IMR-90 (cell line): ENCODE measurements at places on chromosomes 12 and 14. TPM values are rescaled to one million over a fixed set of nuclear protein-coding genes. Genes with fewer than 3 reads are reported as not detected.

Gene CCDC91
- total RNA-seq = 14.7 and 17.5 TPM in 2 replicates

Gene PXN
- 33.9 and 46.6 TPM in 2 replicates for total RNA-seq

Gene GPR162
- 1.7 and 2.9 TPM in 2 replicates for total RNA-seq

Gene TXNDC16
- total RNA-seq = 1.4 and 1.9 TPM in 2 replicates

Gene TSPAN11
- 0.18 and 0.28 TPM in 2 replicates for total RNA-seq

Gene RTL1
- total RNA-seq = not detected in 2 replicates

Gene TAS2R30
- 5.0 and 7.2 TPM in 2 replicates for total RNA-seq

Gene TUBA1A
- total RNA-seq = 2,389 and 2,832 TPM in 2 replicates

Gene TTC5
- 28.6 and 29.4 TPM in 2 replicates for total RNA-seq

Gene STON2
- total RNA-seq = not detected in 2 replicates

GRCh38 chr14:98167705-98168104 lies 1104.3 kb downstream of the BCL11B start:
- H3K27me3 ChIP-seq = no peaks in the 10 kb centered on the region
- no peak overlapping the region for H3K4me3 ChIP-seq
- no peak overlapping the region for H3K27ac ChIP-seq
- no peaks in the 10 kb centered on the region for H3K36me3 ChIP-seq
- no peak for DNase-seq

DNA sequence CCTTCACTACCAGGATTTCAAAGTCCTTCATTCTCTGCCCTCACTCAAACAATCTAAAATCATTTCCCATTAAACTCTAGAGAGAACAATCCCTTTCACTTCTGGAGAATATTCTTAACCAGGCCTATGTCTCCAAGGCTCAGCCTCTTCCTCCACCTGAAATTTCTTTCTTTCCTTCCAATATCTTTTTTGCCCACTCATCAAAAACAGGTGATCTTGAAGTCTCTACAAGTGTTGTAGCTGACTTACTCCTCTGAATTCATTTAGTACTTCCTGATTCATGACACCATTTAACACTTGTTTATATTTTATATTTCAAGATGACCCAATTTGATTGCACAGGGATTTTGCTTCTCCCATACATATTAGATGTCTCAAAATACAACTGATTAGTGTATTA lies 66.7 kb upstream of the PDZRN4 start:
- no peak overlapping the region for H3K27ac ChIP-seq
- H3K36me3 ChIP-seq = no peaks in the 10 kb centered on the region
- no peaks in the 10 kb centered on the region for H3K27me3 ChIP-seq
- no peak for DNase-seq
- H3K4me3 ChIP-seq = no peak overlapping the region

- no peak overlapping the region for H3K27ac ChIP-seq
- no peak for DNase-seq
- H3K4me3 ChIP-seq = no peak overlapping the region
- H3K27me3 ChIP-seq = no peaks in the 10 kb centered on the region
Measured at GRCh38 chr12:12533238-12533829, 29.3 kb downstream of the DUSP16 start.

GRCh38 chr12:95996034-95996658 lies at the start of gene HAL:
HAL (minus strand) TSS chr12:95996344; CDS start chr12:95995910, 434 bp downstream.
- no peak for DNase-seq

DNA sequence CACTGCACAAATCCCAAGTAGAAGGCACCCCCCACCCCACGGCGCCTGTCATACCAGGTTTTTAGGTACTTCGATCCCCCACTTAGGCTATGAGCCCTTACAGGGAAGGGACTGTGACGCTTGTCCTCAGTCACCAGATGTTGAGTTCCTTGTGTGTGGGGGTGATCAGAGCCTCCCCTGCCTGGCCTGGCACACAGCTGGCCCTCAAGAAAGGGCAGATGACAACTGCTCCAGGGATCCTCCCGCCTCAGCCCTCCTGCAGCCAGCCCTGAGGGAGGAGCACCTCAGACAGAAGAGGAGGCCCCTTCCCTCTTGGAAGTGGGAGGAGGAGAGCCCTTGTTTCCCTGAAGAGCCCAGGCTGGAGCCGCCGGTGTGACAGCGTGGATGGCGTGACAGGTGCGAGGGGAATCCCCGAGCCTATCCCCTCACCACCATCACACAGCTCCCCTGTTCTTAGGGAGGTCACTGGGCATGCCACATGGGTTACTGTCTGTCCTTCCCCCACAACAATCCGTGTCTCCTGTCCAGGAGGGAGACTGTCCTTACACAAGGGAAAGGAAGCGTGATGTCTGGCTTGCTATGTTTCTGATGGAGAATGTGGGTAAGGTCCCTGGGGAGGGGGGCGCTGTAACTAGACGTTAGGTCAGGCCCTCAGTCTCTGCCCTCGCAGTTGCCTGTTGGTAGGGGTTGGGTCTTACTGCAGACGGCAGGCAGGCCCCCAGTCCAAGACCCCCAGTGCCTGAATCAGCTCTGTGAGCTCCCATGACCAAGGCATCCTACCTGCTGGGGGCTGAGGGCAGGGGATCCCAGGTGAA lies 31.4 kb downstream of the P2RX4 start:
- DNase-seq = no peak
- H3K27ac ChIP-seq = no peak overlapping the region
- H3K36me3 ChIP-seq = peaks cover 30% of the 10 kb centered on the region
- no peak overlapping the region for H3K4me3 ChIP-seq

DNA sequence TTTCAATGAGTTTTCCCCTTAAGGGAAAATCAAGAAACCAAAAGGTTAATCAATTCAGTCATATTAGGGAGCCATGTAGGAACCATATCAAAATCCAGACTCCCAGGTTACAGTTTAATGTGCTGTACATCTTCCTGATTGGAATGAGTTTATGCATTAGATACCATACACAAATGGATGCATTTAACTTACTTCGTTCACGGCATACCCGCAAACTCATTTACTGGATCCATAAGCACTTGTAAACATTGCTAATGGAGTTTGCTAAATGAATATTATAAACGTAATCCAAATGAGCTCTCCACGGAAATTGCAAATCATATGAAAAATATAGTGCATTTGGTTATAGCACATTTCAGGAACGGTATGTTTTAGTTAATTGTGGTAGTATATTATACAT lies 228.9 kb upstream of the G2E3 start:
- H3K27ac ChIP-seq = no peak overlapping the region
- H3K36me3 ChIP-seq = no peaks in the 10 kb centered on the region
- H3K27me3 ChIP-seq = peaks cover 3% of the 10 kb centered on the region; the same call in 1 of the 2 replicates
- H3K4me3 ChIP-seq = no peak overlapping the region

DNA sequence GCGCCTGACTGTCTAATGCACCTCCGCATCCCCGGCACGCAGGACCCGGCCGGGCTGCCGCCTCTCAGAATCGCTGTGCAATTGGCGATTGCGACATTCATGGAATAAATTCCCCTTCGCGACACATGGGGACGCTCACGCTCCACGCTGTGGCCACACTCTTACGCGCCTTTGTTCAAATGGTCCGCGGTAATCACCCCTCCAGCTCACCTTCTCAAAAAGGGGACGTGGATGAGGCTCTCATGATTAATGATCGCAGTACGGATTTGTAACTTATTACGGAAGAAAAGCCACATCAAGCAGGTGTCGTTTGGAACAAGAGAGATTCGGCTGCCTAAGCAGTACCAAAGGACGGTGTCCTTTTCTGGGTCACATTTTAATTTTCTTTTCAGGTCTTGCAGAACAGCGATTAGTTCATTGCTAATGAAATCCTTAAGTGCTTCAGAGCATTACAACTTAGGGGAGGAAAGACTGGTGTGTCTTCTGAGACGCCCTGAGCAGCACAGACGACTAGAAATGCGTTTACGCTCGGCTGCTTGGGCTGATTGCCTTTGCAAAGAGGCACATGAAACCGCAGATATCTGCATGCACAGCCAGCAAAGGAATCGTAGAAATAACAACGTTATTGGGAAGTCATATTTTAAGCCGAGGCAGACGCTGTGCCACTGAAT lies 37.3 kb upstream of the ADGRD1 start:
- no peaks in the 10 kb centered on the region for H3K36me3 ChIP-seq
- DNase-seq = peak; percentile 28
- H3K27ac ChIP-seq = no peak overlapping the region
- H3K4me1 ChIP-seq = 0 out of 2 replicates have a peak, but pooled peaks cover 1% of the 10 kb centered on the region

DNA sequence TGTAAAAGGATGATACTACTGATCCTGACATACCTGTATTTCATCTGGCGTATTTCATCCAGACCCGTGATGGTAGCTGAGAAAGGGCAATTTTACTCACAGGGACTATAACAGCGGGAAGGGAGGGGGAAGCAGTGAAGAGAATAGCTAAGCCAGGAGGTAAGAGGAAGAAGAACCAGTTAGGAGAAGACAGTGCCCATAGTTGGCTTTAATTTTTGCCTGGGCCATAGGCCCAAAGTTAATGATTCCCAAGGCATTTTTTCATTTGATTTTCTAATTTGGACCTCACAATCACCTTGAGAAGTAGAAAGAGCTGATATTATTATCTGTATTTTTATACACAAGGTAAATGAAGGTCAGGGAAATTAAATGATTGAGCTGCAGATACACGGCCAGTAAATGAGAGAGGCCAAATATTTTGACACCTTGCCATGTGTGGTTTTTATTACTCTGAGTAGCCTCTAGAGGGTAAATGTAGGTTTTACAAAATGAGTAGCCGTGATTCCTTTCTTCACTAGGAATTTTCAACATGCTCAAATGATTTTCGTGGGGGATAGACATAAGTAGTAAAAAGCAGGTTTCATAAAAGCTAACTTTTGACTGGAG lies 382.2 kb downstream of the FUT8 start:
- no peak for DNase-seq
- H3K4me1 ChIP-seq = no peaks in the 10 kb centered on the region
- no peak overlapping the region for H3K4me3 ChIP-seq
- peaks cover 9% of the 10 kb centered on the region for H3K27me3 ChIP-seq
- no peaks in the 10 kb centered on the region for H3K36me3 ChIP-seq

GRCh38 chr12:31590642-31591379 lies at the start of gene DENND5B:
DENND5B (minus strand) TSS chr12:31591136; CDS start chr12:31590832, 304 bp downstream.
- no peaks in the 10 kb centered on the region for H3K36me3 ChIP-seq
- peak within 1 kb of the TSS; percentile 73 for H3K4me3 ChIP-seq
- peaks cover 3% of the 10 kb centered on the region; the same call in 1 of the 2 replicates for H3K4me1 ChIP-seq
- H3K27me3 ChIP-seq = no peaks in the 10 kb centered on the region
- peak; percentile 61 for DNase-seq

DNA sequence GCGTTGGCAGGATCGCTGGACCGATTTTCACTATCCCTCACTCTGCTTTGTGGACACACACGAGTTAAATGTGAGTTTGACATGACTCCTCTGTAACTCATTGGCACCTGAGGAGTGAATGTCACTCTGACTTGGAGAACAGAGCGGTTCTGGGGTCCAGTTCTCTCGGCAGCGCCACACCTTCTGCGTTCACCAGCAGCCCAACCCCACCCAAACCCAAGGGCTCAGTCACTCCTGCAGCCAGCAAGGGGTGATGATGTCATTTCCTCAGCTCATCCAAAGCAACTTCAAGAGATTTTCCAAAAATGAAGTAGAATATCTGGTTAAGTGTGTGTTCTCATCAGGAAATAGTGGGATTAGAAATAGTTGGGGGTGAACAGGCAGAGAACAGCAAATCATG lies 36.3 kb downstream of the ADGRD1 start:
- no peaks in the 10 kb centered on the region for H3K27me3 ChIP-seq
- H3K27ac ChIP-seq = no peak overlapping the region
- H3K4me3 ChIP-seq = no peak overlapping the region
- no peaks in the 10 kb centered on the region for H3K36me3 ChIP-seq

- H3K4me1 ChIP-seq = no peaks in the 10 kb centered on the region
- 0 out of 2 replicates have a peak, but pooled peaks cover 2% of the 10 kb centered on the region for H3K27me3 ChIP-seq
- no peak overlapping the region for H3K27ac ChIP-seq
- no peak for DNase-seq
Measured at GRCh38 chr14:104034976-104035699, 50.4 kb upstream of the ASPG start.

DNA sequence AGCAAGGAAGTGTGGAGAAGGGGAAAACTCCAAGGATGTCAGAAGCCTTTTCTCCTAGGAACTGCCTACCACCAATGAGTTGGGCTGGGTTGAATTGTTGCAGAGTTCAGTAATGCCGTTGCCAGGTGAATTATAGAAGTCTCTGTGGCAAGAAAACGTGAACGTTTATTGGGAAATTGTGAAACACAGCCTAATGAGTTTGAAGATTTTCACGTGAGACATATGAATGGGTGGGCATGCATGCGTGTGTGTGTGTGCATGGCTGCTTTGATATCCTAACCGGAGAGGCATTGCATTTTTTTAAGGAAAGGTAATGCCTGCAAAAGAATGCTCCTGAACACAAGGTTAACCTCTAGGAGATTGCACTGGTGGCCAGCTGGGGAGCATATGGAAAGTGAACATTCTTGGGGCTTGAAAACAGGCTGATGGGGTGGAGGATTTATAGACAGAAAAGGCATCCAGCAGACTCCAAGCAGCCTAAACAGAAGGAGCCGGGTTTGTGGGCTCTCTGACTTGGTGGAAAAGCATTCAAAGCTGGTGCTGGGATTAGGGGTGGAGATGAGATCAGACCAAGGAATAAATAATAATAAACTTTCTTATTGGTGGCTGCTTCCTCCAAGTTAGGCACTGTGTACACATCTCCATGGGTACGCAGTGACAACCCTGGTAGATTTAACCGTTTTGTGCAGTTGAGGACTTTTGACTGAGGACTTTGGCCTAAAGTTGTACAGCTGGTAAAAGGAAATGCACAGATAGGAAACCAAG lies 67.8 kb downstream of the NTF3 start:
- H3K27ac ChIP-seq = peak overlapping the region; percentile 95
- H3K36me3 ChIP-seq = peaks cover 3% of the 10 kb centered on the region; the same call in 1 of the 2 replicates

- no peak overlapping the region for H3K27ac ChIP-seq
- H3K4me1 ChIP-seq = peaks cover 4% of the 10 kb centered on the region
- no peaks in the 10 kb centered on the region for H3K27me3 ChIP-seq
- H3K4me3 ChIP-seq = no peak overlapping the region
- DNase-seq = peak; percentile 67
Measured at GRCh38 chr12:86719381-86719780, 463.2 kb upstream of the MGAT4C start.

DNA sequence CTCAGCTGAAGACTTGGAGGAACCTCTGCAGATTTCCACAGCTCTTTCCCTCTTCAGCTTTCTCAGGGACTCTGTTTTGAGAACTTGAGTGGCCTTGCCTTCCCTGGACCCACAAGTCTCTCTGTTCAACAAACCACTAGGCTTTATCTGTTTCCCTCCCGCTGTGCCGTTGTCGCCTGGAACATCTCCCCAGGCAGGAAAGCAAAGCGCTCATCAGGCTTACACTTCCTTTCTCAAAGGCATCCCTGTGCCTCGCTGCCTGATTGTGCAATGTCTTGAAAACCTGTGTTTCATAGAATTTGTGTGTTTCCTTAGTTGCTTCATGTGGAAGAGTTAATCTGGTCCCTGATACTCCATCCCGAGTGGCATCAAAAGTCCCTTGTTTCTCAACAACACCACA lies 64.1 kb downstream of the PPM1A start:
- H3K4me1 ChIP-seq = no peaks in the 10 kb centered on the region; the same call in 1 of the 2 replicates
- no peaks in the 10 kb centered on the region for H3K36me3 ChIP-seq
- no peak overlapping the region for H3K4me3 ChIP-seq
